NCI-H1092 (cell line): ENCODE measurements at places on chromosomes 5 and 9.

- no peak for DNase-seq
Measured at GRCh38 chr5:31815376-31815775, 176.4 kb downstream of the PDZD2 start.

- no peak for DNase-seq
Measured at GRCh38 chr5:130425424-130425823, 521.2 kb downstream of the CHSY3 start.

DNA sequence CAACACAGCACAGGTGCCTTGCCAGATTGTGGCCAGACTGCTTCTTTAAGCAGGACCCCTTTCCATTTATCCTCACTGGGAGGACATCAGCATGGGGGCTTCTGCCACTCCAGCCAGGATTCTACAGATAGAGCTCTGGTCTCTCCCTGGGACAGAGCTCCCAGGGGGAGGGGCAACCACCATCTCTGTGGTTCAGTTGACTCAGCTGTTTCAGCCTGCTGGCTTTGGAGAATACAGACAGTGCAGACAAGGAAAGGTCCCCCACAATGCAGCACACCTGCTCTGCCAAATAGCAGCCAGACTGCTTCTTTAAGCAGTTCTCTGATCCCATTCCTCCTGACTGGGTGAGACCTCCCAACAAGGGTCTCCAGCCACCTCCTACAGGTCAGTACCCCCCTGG is 132.8 kb downstream of the OR2K2 start:
- no peak for DNase-seq

GRCh38 chr5:89276566-89277305 is 393.8 kb upstream of the MEF2C start:
- no peak for DNase-seq

GRCh38 chr9:98849563-98849962 is 42.1 kb downstream of the GALNT12 start:
- no peak for DNase-seq

GRCh38 chr5:173197375-173197891 is 37.6 kb downstream of the NKX2-5 start:
- DNase-seq: no peak

DNA sequence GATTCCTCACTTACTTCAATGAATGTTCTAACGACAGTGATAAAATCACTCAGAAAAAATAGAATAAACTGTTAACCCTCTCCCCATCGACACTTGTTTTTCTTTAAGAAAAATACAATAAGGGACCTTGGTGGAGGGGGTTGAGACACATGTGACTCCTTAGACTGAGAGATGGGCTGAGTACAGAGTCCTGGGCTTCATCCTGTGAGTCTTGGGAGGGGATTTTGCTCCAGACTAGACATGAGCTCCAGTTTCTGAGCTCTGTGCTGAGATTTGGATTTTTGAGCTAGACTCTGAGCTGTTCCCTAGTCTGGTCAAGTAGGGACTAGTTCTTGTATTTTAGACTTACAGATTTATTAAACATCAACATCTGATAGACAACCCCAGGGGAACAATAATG is 241.5 kb upstream of the MVB12B start:
- no peak for DNase-seq

DNA sequence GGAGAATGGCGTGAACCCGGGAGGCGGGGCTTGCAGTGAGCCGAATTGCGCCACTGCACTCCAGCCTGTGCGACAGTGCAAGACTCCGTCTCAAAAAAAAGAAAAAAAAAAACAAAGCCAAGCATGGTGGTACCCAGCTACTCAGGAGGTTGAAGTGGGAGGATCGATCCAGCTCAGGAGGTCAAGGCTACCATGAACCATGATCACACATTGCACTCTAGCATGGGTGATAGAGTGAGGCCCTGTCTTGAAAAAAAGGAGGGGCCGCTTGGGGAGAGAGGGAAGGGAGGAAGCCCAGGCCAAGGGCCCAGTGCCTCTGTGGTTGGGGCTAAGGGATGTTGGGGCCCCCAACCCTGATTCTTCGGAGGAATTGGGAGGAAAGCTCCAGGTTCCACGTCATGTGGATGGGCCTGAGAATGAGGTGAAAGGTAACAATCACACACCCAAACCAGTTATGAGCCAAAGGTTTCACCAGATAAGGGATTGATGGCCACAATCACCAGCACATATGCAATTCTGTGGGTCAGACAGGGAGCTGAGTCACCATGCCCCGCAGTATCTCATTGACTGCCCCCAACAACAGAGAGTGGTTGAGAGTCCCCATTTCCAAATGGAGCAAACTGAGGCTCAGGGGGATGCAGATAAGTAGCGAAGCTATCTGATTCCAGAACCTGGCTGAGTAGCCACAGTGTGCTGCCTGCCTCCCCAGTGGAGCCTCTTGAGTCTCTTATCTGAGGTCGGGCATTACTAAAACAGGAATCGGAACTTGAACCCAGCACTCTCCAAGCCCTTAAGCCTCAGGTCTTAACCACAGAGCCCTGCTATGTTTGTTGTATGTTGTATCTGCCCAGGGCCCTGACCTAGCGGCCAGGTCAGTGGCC is 20.5 kb downstream of the SWI5 start:
- DNase-seq: no peak

- DNase-seq: no peak
Measured at GRCh38 chr9:102185962-102186361, 447.5 kb upstream of the GRIN3A start.

- DNase-seq: no peak
Measured at GRCh38 chr9:119044806-119045205, 324.4 kb downstream of the BRINP1 start.

DNA sequence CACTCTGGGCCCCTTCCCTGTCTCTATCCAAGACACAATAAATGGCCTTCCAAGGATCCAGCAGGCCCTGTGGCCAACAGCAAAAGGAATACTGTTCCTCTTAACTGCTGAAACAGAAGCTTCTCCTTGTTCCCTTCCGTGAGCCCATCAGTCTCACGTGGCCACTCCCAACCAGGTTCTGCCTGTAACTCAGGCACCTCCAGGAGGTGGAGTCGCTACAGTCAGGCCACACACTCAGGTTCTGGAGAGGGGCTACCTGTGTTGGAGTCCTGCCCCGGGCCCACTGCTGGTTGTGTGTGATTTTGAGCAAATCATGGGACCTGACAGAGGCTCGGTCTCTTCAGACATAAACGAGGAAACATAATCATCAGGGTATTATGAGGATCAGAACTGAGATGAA is 10.3 kb downstream of the FAT2 start:
- no peak for DNase-seq

DNA sequence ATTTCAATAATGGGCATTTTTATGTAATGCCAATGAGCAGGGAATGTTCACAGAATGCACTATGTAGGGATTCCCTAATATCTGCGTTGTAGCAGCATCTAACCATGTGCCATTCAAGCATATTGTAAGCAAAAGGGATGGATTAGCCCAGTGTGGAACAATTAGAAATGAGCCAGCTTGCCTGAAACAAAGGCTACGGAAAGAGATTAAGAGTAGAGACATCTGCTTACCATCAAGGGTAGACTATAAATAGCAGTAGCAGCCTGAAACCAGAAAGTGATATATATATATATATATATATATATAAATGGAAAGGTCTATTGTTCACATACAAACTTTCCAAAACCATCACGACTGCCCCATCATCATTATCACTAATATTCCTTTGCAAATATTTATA is 31.9 kb upstream of the CEP120 start:
- no peak for DNase-seq

- DNase-seq: peak; percentile 5
Measured at GRCh38 chr9:112970939-112971338, 41.1 kb downstream of the ZNF883 start.

- no peak for DNase-seq
Measured at GRCh38 chr9:36136894-36137391, 410 bp downstream of the GLIPR2 start.

DNA sequence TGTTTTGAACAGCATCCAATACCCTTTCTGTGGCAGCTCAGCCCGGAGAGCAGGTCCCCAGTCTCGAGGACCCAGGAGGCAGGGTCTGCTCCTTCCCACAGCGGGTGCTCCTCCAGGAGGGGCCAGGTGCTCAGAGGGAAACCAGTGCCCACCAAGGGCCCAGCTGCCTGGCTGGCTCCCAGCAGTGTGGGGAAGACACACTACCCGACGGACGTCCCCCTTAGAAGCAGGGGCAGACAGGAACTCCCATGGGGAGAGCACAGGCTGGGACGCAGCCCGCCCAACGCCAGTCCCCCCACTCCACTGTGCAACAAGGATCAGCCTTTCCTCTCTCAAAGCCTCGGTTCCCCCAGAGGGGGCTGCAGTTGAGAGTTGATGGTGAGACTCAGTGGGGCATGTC is 57.6 kb downstream of the ADAMTS2 start:
- no peak for DNase-seq

DNA sequence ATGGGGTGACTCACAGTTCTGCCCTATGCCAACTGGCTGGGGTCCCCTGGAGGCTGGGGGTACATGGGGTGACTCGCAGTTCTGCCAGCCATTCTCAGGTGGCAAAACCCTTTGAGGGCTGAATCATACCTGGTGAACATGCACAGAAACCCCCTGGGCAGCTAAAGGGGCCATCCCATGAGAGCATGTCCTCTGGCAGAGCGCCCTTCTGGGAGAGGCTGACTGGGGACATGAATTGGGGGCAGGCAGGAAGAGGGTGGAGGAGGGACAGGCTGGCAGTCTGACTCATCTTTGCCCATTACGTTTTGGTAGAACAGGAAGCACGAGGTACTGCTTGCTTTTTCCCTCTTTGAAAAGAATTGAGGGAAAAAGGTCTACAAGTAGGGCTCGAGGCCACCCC is 16.7 kb downstream of the TRAF1 start:
- no peak for DNase-seq

- DNase-seq: no peak
Measured at GRCh38 chr5:37133939-37134338, 115.2 kb downstream of the CPLANE1 start.

GRCh38 chr9:84754461-84754860 is 84.9 kb downstream of the NTRK2 start:
- DNase-seq: no peak

DNA sequence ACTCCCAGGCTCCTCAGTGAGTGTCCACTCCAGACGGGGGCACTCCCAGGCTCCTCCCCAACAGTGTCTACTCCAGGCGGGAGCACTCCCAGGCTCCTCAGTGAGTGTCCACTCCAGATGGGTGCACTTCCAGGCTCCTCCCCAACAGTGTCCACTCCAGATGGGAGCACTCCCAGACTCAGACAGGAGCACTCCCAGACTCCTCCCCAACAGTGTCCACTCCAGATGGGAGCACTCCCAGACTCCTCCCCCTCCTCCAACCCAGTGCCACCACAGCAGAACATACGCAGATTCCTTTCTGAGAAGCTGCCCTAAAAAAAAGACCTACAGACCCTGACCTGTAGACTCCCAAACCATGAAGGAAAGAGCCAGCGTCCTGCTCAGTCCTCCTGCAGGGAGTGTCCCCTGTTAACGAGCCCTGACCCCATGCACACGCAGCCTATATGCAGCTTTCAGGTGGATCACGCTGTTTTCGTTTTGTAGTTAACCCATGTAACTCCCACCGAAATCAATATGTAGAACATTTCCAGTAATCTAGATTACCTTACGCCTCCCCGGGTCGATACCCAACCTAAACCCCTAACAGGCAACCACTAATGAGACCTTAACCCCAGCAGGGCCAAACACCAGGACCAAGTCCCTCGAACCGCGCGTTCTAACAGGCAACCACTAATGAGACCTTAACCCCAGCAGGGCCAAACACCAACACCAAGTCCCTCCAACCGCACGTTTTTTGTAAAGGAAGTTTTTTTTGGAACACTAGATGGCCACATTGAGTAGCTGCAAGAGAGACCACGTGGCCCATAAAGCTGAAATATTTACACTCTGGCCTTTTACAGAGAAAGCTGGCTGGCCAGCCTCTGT is 15.7 kb downstream of the PNPLA7 start:
- peak; percentile 74 for DNase-seq

DNA sequence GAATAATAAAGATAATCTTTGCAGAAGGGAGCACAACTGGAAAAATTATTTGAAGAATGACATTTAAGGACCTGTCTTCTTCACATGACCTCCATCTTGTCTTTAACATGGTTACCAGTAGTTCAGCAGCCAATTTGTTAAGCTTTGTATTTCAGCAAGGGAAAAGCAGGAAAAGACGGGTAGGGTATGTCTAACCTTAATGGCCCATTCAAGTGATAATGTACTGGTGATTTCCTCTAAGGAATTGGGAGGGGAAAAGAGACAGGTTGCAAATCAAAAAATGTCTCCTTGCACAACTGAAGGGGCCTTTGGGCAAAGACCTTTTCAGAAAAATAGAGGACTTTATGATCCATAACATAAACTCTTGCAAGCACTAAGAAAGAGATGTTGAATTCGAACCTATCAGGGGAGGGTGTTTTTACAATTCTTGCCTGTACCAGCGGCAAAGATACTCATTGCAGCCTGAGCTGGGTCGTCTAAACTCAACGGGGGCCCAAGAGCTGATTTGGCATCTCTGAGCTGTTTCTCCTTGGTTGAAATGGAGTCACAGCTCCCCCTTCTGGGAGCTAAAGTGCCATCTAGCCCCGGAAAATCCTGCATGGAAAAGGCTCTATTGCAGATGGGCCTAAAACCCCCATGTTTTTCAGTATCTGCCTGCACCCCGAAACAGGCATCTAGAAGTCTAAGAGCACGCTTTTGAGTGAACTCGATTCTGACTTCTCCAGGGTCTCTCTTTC is 3.8 kb downstream of the BRINP1 start:
- DNase-seq: peak; percentile 58

DNA sequence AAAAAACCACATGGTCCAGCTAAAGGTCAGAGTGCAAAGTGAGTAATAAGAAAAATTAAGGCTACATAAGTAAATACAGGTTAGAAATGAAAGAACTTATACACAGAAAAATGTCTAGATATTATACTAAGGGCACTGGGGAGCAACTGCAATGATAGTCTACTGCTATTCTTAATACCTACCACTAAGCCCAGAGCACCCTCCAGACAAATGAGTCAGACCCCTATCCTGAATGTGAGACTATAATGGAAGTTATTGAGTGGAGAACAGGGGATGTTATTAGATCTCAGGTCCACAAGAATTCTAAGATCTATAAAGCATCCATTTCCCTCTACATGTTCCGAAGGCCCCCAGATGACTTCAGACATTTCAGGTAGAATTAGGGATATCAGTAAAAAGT is 438.3 kb downstream of the PRELID2 start:
- no peak for DNase-seq

DNA sequence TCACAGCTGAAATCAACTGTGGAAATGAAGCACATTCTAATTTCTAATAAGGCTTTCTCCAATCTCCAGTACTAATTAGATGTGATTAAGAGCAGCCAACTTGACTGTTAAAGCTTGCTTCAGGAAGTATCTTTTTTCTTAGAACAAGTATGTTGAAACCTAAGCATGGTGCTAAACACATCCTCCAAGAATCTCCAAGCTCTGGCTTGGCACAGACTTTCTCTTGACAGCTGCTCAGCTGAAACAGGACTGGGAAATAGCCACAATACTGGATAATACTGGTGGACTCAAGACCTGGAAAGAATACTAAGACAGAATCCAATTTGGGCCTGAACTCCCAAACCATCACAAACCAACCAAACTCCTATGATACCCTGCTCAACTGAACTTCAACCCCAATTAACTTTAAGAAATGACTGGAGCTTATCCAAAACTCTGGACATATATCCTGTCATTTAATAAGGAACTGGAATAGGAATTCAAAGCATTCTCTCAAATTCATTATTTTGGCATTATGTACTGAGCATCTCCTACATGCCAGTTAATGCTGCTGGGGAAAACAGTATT is 16.2 kb downstream of the PRKAA1 start:
- DNase-seq: no peak

- no peak for DNase-seq
Measured at GRCh38 chr9:98755006-98755618, 41.2 kb downstream of the ANKS6 start.
